ENCODE measurements at places on chromosomes 4 and X.

DNA sequence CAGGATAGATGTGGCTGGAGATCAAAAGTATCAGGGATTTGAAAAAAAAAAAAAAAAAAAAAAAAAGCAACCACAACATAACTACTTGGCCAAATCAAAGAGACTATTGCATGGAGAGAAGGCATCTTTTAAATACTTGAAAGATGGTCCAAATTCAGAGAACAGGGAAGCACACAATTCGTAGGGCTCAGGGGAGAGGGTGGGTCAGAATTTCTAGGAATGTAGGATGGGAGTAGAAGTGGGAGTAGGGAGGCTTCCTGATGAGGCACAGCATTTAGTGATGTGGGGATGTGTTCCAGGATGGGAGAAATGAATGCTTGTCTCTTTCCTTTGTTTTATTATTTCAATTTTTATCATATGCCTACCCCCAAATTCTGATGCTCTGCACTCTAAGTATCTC, 36.3 kb downstream of the RTL3 start:
- DNase-seq = no peak

DNA sequence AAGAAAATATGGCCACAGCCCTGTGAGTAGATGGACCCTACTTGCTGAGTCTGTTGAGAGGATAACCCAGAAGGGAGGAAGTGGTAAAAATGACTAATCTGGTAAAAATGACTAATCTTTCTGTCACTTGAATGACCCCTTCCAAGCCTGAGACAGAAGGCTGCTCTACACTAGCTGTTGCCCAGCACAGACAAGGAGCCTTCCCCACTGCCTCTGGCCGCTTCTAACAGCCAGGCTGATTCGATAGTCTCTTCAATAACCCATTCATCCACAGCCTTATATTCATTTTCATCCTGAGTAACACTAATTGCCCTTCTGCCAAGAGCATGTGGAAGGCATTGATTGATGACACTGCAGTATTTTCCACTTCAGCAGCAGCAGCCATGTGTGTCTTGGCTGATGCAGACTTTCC, 18.4 kb downstream of the MAGEB17 start:
- DNase-seq = peak; percentile 89

DNA sequence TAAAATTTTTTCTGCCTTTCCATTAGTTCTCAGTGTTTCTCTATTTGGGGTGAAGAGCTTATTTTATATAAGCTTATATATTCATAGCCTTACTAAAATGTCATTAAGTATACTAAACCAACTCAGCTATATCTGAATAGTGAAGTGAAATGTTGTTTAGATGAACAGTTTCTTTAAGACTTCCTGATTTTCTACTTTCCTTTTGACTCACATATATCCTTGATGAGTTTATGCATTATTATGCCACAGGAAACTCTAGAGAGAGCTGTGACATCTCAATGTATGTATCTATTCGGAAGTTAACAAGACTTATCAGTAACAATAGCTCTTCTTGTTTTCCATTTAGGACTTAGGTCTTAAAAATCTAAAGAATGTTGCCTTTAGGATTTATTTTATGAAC, 1491.8 kb upstream of the IGFBP7 start:
- DNase-seq = peak; percentile 88

GRCh38 chr4:16667464-16667863, 231.0 kb downstream of the LDB2 start:
- DNase-seq = no peak

GRCh38 chr4:99915449-99915848, 21.2 kb upstream of the LAMTOR3 start:
- no peak for DNase-seq

- DNase-seq = peak; percentile 8
Measured at GRCh38 chr4:76977736-76978350, 28.3 kb downstream of the SEPTIN11 start.

- DNase-seq = no peak
Measured at GRCh38 chrX:123215397-123216089, 31.5 kb downstream of the GRIA3 start.

DNA sequence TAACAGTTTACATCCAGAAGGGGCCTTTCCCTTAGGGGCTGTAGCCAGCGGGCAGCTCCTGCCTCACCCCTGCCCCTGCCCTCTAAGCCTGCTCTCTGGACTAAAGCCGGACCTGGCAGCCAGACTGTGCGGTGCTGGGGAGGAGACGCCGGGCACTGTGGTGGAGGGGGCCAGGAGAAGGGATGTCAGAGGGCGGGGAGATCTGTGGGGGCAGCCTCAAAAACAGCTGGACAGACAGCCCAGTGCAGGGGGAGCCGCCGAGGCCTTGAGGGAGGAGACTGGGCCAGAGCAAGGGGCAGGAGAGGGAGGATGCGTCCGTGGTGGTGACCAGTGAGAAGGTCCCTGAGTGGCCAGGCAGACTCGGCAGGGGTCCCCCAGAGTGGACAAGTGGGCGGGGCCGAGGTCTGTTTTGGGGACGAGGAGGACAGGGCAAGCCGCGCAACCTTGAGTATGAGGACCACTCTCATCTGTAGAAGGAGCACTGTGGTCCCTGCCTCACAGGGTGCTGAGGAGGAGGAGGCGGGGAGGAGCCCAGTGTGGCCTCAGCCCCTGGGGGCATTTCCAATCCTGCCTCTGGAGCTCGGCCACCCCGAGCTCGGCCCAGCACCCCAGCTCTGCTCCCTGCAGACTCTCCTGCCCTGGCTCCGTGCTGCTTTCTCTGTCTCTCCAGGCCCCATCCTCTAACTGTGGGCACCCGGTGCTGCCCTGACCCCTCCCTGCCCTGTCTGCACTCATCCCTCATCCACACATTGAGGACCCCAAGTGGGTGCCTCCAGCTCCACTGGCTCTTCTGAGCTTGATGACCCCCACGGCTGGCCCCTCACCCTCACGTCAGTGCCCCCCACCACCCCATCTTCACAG, 59.2 kb upstream of the NKX1-1 start:
- DNase-seq = no peak
